ENCODE measurements at places on chromosomes 2 and 18.

GRCh38 chr2:28751956-28752630, 463 bp downstream of the PPP1CB start:
- DNase-seq, result peak; percentile 9

- no peak for DNase-seq
Measured at GRCh38 chr2:42799881-42800280, 7.5 kb upstream of the HAAO start.

GRCh38 chr2:16394986-16395550, 270.6 kb downstream of the CYRIA start:
- no peak for DNase-seq

- DNase-seq, result no peak
Measured at GRCh38 chr18:1930291-1931270, 640.7 kb downstream of the METTL4 start.

DNA sequence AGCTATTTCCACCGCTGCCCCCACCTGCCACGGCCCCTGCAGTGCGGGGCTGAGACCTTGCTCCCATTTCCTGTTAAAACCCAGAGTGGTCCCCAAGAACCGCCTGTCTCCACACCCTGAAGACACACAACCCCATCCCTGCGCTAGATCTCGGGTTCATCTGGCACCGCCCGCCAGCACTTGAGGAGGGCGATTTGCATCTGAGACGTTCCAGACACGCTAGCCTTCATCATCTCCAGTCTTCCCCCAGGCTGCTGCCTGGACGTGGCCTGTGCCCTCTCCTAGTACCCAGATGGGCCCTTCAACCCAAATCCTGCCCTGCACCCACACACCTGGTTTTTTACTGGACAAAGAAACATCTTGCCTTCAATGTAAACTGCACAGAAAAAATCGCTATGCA, 49.8 kb downstream of the SLC66A2 start:
- DNase-seq, result no peak

GRCh38 chr2:136019825-136020224, 34.4 kb upstream of the DARS1 start:
- no peak for DNase-seq

GRCh38 chr18:12449051-12449785, 41.5 kb downstream of the PRELID3A start:
- no peak for DNase-seq
